ENCODE measurements at places on chromosomes 2 and 18.

DNA sequence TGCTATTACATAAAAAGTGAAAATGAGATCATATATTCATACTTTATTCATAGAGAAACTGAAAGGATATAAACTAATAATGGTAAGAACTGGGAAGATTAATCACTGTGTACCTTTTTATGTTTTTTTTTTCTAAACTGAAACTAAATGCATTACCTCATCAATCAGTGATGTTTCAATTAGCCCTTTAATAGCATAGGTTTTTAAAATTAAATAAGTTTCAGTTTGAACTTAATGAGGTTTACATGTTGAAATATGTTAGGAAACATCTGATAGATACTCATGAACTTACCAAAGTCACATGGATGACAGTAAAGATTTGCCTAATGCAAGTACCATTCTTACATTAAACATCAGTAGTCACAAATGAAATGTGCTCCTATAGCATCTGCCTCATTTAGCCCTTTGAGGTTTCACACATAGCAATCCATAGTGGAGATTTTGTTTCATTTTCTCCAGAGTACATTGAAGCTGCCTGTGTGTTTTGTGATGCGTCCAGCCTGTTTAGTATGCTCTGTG lies 8.9 kb downstream of the MAPRE2 start:
- DNase-seq, result no peak

DNA sequence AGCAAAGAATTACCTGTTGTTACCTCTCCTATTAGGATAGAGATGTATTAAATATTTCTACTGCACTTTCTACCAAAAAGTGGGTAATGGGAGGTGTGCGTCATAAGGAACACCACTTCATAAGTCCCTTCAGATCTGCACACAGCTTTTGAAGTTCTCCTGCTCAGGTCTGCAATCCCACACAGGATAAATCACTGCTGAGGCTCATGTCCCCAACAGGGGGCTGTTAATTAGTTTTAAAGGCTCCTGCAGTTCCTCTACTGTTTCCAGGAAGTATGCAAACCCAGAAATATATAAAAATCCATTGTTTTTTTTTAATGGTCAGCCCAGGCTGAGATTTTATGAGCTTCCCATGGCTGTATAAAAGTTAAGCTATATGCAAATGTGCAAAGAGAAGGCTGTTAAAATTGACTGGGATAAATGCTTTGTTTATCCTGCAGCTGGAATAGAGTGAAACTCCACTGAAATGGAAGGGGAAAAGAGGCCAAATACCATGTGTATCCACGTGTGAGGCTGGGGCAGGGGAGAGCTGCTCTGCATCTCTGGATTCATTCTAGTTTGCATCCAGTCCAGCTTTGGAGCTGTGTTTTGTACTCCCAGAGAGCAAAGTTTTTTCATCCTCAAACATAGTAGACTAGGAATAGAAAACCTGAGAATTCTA lies 903.7 kb downstream of the TDRD15 start:
- no peak for DNase-seq

DNA sequence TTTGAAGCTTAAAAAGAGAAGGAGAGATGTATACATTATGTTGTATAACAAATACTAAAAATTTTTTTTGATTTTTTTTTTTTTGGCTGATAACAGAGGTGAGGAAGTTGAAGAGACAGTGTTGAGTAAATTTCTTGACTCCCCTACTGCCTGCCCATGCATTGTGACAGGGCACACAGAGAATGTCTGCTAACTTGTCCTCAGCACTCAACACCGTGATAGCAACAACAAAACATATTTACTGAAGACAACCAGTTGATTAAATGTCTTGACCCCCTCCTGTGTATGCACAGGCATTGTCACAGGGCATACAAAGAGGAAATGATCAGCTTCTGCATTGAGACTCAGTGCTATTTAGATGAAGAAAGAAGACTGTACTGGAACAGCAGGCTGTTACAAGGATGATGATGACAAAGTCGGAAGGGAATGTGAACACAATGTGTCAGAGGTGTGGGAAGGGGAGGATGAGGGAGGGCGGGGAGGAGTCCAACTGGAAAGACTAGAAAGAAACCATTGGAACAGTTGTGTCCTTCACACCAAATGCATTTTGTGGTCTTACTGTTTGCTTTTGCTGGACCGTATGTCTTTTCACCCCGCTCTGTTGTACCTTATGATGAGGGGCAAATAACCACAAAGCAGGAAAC lies 89.5 kb downstream of the CERS6 start:
- peak; percentile 87 for DNase-seq

DNA sequence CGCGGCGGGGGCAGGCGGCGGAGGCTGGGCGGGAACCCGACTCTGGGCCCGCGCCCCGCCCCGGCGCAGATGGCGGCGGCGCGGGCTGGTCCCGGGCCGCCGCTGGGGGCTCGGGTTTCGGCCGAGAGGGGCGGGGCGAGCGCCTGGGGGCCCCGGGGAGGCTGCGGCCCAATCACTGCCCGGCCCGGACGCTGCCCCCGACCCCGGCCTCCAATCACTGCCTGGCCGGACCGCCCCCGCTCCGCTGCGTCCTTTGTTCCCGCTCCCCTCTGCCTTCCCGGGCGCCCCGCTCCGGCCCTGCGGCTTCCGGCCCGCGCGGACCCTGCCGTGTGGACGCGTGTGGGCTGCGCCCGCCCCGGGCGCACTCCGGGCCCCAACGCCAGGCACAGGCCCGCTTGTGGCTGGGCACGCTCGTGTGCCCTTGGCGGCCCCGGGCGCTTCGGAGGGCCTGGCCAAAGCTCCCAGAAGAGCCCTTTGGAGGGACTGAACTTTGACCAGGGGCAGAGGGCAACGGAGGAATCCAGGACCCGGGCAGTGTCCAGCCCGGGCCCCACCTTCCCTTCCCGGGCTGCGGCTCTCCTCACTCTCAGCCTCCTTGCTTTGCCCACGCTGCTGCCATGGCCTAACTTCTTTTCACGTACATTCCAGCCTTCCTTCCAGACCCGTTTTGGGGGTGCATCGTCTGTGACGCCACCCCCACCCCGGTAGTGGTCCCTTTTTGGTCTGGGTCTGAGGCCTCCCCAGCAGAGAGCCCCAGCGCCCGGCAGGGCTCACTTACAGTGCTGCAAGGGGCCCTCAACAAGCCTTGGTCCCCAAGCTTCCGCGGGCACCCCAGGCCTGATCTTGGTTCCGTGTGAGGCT lies 27.1 kb upstream of the PTMA start:
- peak; percentile 85 for DNase-seq

DNA sequence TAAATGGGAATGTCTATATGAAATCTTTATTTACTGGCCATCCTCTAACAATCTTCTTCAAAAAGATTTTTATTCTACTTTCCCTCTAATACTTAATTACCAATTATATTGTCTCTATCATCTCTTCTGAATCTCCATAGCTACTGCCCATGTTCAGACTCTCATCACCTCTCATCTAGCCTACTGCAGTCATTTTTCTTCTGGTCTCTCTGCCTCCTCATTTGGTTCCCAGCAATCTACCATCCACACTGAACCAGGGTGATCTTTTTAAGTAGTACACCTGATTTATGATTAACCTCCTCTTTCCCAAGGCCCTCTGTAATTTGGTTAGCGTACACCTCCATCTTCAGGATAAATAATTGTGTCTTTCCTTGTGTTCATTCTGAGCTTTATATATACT lies 57.6 kb downstream of the NCKAP1 start:
- DNase-seq, result no peak

- peak; percentile 76 for DNase-seq
These were observed 4.1 kb upstream of the ZNF397 start for GRCh38 chr18:35236571-35237363.

- no peak for DNase-seq
These were observed 216.5 kb upstream of the SP5 start for GRCh38 chr2:170498619-170499018.

DNA sequence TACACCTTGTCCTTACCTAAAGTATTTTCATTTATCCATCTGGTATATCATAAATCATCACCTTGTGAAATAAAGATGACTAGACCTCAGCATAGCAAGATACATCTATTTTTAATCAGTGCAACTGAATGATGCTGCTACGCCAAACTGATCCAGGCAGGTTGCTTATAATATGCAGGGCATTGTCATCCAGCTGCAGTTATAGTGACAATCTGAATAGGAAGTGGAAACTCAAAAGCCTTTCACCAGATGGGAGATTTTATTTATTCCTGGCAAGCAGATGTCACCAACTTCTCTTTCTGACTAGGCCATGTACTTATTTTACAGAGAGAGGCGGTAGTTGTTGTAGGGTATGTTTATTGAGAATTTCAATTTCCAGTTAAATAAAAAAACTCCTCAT lies 747.3 kb downstream of the ADCYAP1 start:
- no peak for DNase-seq

DNA sequence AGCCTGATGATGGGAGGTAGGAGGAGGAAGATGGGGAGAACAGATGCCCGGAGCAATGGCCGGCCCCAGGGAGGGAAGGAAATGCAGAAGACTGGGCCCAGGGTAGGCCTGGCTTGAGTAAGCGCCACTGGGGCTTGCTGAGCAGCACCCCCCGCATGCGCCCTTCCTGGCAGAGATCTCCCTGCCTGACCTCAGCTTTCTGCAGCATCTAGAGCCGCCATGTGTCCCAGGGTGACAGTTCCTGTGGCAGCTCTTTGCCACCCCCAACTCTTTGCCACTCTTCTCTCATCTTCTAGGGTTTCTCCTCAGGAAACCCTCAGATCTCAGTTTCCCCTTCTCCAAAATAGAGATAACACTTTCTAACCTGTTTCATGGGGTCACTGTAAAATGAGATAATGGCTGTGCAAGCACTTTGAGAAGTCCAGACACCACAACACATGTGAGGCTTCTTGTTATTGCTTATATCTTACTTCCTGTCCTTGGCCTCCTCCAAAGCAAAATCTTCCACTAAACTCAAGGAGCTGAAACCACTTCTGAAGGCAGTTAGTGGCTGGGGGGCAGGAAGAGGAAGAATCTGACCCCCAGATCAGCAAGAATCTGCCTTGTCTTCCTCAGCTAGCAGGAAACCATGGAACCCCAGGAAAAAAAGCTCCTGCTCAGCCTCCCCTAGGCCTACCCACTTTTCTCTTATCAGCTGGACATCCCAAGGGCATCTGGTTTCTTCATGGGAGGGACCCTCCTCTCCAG lies 64.9 kb downstream of the EPAS1 start:
- no peak for DNase-seq

DNA sequence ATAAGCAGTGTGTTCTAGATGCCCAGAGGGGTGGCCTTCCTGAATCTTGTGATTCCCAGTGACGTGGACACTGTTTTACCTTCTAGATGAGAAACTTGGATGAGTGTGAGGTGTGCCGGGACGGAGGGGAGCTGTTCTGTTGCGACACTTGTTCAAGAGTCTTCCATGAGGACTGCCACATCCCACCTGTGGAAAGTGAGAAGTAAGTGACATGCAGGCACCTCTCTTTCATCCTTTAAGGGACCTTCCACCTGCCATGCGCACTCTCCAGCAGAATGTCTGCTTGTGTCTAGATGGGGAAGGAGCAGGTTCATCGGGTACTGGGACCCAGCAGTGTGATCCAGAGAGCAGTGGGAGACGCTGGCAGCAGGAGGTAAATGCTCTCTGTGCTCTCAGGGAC lies 16.0 kb upstream of the SP100 start:
- no peak for DNase-seq

- DNase-seq, result no peak
These were observed 260.9 kb upstream of the ATP5MC3 start for GRCh38 chr2:175442441-175442840.

DNA sequence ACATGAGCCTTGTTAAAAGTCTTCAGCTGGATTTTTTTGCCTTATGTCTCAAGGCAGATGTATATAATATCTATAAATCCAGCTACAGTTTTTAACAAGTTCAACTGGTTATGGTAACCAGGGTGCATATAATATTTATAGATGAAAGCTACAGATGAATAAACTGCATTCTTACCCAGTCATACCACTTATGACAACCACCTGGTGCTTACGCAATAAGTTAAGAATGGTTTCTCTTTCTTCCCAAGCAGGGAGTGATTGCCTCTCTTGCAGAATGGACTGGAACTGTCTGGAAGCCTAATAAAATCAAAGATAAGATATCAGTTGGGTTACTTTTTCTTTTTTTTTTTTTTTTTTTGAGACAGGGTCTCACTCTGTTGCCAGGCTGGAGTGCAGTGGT lies 19.6 kb downstream of the DHX57 start:
- no peak for DNase-seq

- DNase-seq, result no peak
These were observed 176.2 kb downstream of the RDH14 start for GRCh38 chr2:18384242-18384641.

GRCh38 chr2:172885996-172886395 lies 150.4 kb downstream of the RAPGEF4 start:
- DNase-seq, result no peak

DNA sequence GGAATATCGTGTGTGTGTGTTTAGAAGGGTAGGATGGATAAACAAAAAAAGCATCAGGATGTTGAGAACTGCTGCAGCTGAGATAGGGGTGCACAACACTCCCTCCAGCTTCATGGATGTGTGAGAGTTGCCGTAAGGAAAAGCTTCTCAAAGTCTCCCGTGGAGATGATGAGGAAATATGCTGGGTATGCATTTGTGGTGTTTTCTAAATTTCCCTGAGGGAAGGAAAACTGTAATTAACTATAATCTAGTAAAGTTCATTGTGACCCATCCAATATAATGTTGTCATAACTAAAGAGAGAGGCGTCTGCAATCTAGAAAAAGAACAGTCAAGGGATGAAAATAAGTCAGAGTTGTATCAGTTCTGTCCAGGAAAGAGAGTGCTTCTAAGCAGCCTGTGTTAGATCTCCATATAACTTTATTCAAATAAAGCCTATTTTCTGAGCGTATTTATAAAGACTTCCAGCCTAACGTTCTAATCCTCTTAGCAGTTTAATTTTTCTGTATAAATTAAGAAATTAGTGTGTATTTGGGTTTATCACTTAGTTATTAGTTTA lies 7.3 kb upstream of the LMAN2L start:
- no peak for DNase-seq

- DNase-seq, result no peak
These were observed 37.5 kb downstream of the GNAL start for GRCh38 chr18:11726556-11726955.

GRCh38 chr2:65553504-65554074 lies 121.2 kb upstream of the SPRED2 start:
- no peak for DNase-seq

DNA sequence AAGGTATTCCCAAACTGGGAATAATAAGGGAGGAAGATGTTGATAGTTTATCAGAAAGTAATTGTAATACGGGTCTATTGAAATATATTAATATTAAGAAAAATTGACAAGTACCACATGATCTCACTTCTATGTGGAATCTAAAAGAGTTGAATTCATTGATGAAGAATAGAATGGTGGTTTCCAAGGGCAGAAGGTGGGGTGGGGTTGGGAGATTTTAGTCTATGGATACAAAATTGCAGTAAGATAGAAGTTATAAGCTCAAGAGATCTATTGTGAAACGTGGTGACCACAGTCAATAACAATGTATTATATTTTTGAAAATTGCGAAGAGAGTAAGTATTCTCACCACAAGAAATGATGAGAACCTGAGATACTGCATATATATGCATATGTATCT lies 38.9 kb downstream of the COL3A1 start:
- no peak for DNase-seq

GRCh38 chr2:171531291-171531690 lies 9.0 kb downstream of the CYBRD1 start:
- DNase-seq, result peak; percentile 81

Data from fibroblast of skin of back (primary cell).